A172 (cell line): ENCODE measurements at places on chromosomes 3 and 15. TPM values are rescaled to one million over a fixed set of nuclear protein-coding genes. Genes with fewer than 3 reads are reported as not detected.

- DNase-seq, result peak; percentile 94
These were observed 53.5 kb downstream of the MSL2 start for GRCh38 chr3:136142592-136142991.

DNA sequence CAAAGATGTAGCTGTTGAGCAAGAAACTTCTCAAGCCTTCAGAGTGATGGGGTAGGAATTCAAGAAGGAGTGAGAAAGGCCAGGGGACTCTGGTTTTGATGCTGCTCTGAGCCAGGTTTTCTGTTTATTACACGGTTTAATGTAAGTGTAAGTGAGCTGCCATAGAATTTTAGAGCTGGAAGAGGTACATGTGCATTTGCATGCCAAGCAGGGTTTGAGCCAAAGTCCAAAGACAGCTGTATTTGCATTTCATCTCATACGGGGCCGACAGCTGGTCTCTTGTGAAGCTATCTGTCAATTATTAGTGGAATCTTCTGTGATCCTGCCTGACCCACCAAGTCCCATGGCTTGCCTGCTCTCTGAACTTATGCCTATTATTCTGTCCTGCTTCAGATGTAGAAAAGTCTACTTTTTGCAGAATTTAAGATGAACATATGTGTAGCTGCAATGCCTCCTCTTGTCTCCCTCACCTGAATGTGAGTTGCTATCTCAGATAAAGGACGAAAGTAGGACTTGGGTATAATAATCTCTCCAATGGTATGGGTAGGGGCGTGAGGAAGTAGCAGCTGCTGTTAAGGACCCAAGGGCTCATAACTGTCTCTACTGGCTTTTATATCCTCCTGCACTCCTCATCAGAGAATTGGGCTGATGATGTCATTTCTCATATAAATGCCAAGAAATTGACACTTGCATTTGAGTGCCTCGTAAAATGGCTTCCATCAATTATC lies 160.0 kb downstream of the SQOR start:
- DNase-seq, result no peak

DNA sequence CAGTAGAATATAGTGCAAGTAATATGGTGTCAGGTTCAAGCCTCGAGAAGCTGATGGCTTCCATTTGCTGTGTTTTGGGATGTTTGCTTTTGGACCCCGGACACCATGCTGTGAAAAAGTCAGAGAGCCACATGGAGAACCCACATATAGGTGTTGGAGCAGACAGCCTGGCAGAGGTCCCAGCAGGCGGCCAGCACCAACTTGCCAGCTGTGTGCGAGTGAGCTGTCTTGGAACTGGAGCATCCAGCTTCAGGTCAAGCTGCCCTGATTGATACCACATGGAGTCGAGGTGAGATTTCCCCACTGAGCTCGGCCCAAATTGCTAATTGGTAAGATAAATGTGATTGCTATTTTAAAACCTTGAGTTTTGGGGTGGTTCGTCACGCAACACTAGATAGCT lies 185.7 kb upstream of the TBL1XR1 start:
- DNase-seq, result no peak

GRCh38 chr3:132435911-132436425 lies 18.7 kb downstream of the DNAJC13 start:
- DNase-seq, result no peak

The MAGI1 gene
- 3.5 and 4.7 TPM in 2 replicates for total RNA-seq

The HRG gene
- total RNA-seq, result not detected in 2 replicates

GRCh38 chr3:114627770-114628169 lies 333.9 kb downstream of the TIGIT start:
- no peak for DNase-seq

DNA sequence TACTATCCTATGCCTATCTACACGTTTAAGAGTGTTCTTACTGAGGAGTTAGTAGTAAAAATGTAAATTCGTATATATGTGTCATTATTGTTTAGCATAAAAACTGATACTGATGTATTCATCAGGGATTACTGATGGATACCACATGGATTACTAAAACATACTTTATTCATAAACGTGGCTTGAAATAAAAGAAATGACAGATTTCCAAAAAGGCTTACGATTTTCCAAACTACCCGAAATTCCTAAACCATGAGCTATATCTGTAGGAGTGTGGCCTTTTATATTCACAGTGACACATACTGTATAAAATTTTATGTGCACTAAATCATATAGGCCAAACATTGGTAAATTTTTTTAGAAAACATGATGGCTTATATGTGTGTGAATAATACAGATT lies 6.9 kb downstream of the TSC22D2 start:
- DNase-seq, result peak; percentile 19

The RGMA gene
- 0.05 and 0.90 TPM in 2 replicates for total RNA-seq

GRCh38 chr3:16887130-16887529 lies 2.4 kb downstream of the PLCL2 start:
- DNase-seq, result no peak

DNA sequence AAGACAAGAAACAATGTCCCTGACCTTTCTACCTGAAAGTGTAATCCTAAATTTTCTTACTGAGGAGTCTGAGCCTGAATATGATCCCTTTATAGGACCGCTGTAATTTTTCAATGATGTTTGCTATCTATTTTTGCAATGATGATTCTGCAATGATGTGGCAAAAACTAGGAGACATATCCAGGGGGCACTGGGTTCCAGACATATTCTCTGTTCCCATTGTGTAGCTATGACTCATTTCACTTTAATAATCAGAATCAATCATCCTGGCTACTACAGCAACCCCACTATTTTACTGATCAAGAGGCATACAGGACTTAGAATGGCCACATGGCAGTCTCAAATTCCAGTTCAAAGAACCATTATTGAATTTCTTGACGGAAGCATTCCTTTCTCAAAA lies 85.9 kb downstream of the AQR start:
- DNase-seq, result no peak

- no peak for DNase-seq
These were observed 208.4 kb downstream of the TP63 start for GRCh38 chr3:189839576-189839975.

The CPN2 gene
- 0.10 TPM in 1 of 2 replicates, not detected in the other for total RNA-seq

The IP6K2 gene
- total RNA-seq, result 64.1 and 73.4 TPM in 2 replicates

DNA sequence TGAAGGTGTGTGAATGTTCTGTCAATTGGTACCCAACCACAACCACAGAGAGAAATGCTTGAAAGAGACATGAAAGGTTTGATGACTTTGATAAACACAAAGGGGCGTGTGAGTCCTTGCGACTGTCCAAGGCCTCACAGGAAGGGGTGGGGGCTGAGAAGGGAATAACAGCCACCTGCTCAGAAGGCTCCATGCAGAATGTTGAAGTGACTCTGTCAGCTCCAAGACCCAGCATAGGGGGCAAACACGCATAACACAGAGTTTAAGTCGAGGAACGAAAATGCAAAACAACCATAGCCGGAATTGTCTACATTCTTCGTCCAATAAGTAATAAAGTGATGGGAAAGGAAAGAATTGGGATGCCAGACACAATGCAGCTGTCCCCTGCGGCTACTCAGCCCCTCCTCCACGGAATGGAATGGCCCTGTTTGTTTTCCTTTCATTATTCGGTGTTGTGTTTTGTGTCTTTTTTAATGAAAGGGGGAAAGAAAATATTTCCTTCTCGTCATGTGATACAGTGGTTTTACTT lies 19.9 kb downstream of the TMEM212 start:
- DNase-seq, result peak; percentile 47

The DENND6A gene
- total RNA-seq, result 37.2 and 41.0 TPM in 2 replicates

GRCh38 chr3:32471246-32471645 lies 31.4 kb downstream of the CMTM6 start:
- no peak for DNase-seq
